ENCODE measurements at places on chromosomes 5 and 9.

- DNase-seq, result no peak
These were observed 48.9 kb downstream of the NTRK2 start for GRCh38 chr9:84718476-84718875.

- DNase-seq, result no peak
These were observed 10.9 kb downstream of the QRFP start for GRCh38 chr9:130885484-130886375.

- no peak for DNase-seq
These were observed 729 bp upstream of the HAND1 start for GRCh38 chr5:154478752-154479159.

DNA sequence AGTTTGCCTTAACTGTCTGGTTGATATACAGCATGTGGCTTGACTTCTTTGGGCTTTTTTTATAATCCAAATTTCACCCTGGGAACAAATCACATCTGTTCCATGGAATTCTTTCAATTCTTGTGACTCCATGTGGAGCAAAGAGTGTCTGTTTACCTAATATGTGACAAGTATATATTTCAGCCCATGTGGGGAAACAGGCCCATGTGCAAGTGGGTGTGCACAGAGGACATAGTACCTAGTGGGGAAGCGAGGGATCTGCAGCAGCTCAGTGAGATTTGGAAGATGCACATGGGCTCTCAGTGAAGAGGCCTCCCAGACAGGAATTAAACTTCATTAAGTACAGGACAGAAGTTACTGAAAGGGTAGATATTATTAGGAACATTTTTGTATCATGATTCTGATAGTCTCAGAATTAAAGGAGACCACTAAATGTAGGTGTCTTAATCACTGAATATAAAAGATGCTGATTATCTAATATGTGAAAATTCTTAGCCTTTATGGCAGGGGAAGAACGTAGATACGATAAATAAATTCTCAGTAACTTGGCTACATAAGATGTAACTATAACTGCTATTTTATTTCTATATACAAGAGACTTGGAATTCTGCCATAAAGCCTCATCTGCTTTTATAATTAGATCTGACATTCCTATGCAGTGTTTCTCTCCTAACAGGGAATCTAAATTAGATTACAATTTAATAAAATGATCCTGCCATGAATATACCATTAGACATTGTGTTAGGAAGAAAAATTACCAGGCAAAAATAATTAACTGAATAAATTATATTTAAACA is 181.2 kb downstream of the SLC12A2 start:
- no peak for DNase-seq

- DNase-seq, result no peak
These were observed 40.6 kb upstream of the ZNG1F start for GRCh38 chr9:41229408-41230401.
